Spinal cord (tissue), 10 donors: ENCODE measurements at places on chromosomes 4 and X.

DNA sequence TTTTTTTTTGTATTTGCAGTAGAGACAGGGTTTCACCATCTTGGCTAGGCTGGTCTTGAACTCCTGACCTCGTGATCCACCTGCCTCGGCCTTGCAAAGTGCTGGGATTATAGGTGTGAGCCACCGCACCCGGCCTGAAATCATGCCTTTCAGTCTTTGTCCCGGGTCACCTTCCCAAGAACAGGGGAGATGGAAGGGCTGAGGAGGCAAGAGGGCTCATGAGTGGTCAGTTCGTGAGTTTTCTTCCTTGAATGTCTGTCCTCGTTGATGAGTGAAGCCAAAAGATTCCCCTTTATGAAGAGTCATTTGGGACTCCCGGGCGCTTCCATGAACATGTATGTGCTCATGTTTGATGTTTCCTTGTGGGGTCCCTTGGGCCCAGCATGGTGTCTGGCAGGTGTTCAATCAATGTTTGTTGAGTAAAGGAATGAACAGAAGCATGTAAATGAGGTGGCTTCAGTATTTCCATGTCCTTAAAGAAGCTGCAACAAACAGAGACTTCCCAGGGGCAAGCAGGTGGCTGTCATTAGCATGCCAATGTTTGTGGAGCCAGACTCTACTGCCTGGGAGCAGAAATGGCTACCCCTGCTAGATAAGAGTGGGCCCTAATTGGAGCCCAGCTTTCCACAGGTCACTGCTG, 3.4 kb upstream of the SEPTIN6 start:
- peaks cover 15% of the 10 kb centered on the region for H3K4me1 ChIP-seq
- no peaks in the 10 kb centered on the region for H3K36me3 ChIP-seq
- no peaks in the 10 kb centered on the region for H3K27me3 ChIP-seq
- no peak overlapping the region for H3K4me3 ChIP-seq

DNA sequence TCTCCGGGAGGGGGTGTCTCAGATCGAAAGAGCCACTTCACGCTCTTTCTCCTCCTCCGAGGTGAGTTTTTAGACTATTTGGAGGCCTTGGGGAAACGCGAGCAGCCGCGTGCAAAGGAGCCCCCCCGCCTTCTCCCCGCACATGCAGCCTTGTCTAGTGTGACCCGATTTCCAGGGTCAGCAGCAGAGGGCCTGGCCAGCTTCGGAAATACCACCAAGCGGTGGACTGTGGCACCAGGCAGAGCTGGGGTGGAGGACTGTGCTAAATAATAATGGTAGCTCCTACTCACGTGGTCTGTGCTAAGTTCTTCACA, 79.3 kb upstream of the BCOR start:
- H3K36me3 ChIP-seq, result no peaks in the 10 kb centered on the region
- H3K27me3 ChIP-seq, result peaks cover 36% of the 10 kb centered on the region
- no peak overlapping the region for H3K27ac ChIP-seq

GRCh38 chr4:115675719-115676118, 562.3 kb upstream of the NDST4 start:
- no peak overlapping the region for H3K4me3 ChIP-seq
- H3K27ac ChIP-seq, result no peak overlapping the region
- H3K36me3 ChIP-seq, result no peaks in the 10 kb centered on the region
- H3K4me1 ChIP-seq, result no peaks in the 10 kb centered on the region
- H3K27me3 ChIP-seq, result no peaks in the 10 kb centered on the region

GRCh38 chr4:185211035-185211434, 1.6 kb downstream of the SNX25 start:
- H3K36me3 ChIP-seq, result no peaks in the 10 kb centered on the region
- H3K27me3 ChIP-seq, result no peaks in the 10 kb centered on the region
- peak overlapping the region; percentile 79 for H3K4me3 ChIP-seq
- no peak for DNase-seq
- peak overlapping the region; percentile 82 for H3K27ac ChIP-seq
- peaks cover 12% of the 10 kb centered on the region for H3K4me1 ChIP-seq

DNA sequence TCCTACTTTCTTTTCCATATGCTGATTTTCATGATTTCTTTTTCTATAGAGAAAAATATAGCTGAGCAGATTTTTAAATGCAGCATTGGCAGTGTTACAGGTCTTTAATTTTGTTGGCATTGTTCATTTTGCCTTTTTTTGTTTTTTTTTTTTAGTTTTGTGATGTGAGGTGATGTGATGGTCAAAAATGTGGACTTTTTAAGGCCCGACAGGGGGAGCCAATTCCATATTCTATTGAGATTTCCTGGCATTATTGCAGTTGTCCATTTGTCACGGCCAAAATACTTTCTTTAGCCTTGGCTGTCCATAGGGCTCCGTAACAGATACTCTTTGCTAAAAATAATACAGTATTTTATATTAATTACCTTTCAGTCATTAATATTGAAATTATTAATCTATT, 47.8 kb downstream of the SLIT2 start:
- H3K4me1 ChIP-seq, result no peaks in the 10 kb centered on the region
- H3K36me3 ChIP-seq, result no peaks in the 10 kb centered on the region
- H3K27me3 ChIP-seq, result no peaks in the 10 kb centered on the region
- no peak overlapping the region for H3K27ac ChIP-seq
- no peak for DNase-seq
- H3K4me3 ChIP-seq, result no peak overlapping the region

- no peaks in the 10 kb centered on the region for H3K4me1 ChIP-seq
- no peak overlapping the region for H3K4me3 ChIP-seq
- no peaks in the 10 kb centered on the region for H3K36me3 ChIP-seq
- H3K27me3 ChIP-seq, result no peaks in the 10 kb centered on the region
These were observed 118.5 kb upstream of the PABPC4L start for GRCh38 chr4:134320048-134320447.

DNA sequence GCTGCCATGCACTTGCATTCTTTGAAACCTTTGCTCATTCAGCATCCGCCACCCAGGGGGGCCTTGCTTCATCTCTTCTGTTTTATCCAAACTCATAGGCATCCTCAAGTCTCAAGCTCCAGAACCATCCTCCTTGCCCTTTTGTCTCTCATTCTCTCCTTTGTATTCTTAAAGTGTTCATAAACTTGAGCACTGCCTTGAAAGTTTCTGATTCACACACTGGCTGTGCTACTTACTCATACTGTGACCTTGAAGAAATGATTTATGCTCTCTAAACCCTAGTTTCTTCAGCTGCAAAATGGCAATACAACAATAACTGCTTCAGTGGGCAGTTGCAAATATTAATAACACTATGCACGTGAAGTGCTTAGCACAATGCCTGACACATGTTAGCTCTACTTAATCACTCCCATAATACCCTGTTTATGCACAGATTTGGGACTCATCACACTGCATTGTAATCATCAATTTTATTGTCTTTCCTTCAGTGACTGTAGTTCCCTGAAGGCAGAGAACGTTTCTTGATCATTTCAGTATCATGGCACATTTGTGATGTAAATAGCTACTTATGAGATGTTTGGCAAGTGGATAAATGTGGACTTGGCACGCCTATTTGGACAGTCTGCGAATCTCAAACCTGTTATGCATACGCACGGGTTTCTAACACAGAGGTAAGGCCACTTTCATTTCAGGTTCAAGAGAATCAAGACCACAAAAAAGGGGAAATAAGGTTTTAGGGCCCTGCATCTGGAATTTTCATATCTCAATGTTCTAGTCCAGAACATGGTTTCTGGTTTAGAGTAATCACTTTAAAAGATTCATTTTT, 291.0 kb downstream of the LDB2 start:
- no peak for DNase-seq
- H3K27me3 ChIP-seq, result no peaks in the 10 kb centered on the region
- H3K4me1 ChIP-seq, result no peaks in the 10 kb centered on the region
- H3K27ac ChIP-seq, result no peak overlapping the region
- H3K4me3 ChIP-seq, result no peak overlapping the region
- H3K36me3 ChIP-seq, result no peaks in the 10 kb centered on the region

DNA sequence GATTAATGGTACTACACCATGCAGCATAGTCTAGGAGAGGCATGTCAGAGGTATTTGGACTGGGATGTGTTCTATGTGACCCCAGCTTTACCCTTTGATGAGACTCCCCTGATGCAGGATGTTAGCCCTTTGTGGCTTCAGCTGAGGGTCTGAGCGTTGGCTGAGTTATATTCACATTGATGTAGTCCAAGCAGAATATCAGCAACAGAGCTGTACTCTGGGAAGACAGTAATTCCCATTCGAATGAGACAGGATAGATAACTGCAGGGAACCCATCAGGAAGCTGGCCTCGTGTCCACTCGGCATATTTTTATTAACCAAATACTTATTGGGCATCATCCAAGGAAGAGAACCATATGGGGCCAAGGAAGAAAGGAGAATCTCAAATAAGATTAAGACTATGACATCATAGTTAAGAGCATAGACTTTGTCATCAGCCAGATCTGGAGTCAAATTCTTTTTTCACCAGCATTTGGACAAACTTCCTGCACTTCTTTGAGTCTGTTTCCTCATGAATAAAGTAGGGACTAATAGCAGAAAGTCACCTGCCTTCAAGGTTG, 198.1 kb downstream of the SOWAHB start:
- DNase-seq, result no peak
- no peak overlapping the region for H3K4me3 ChIP-seq
- no peaks in the 10 kb centered on the region for H3K36me3 ChIP-seq
- no peak overlapping the region for H3K27ac ChIP-seq

GRCh38 chr4:137333031-137333430, 199.3 kb downstream of the PCDH18 start:
- H3K36me3 ChIP-seq, result no peaks in the 10 kb centered on the region
- H3K4me1 ChIP-seq, result no peaks in the 10 kb centered on the region
- no peak overlapping the region for H3K4me3 ChIP-seq
- DNase-seq, result no peak

DNA sequence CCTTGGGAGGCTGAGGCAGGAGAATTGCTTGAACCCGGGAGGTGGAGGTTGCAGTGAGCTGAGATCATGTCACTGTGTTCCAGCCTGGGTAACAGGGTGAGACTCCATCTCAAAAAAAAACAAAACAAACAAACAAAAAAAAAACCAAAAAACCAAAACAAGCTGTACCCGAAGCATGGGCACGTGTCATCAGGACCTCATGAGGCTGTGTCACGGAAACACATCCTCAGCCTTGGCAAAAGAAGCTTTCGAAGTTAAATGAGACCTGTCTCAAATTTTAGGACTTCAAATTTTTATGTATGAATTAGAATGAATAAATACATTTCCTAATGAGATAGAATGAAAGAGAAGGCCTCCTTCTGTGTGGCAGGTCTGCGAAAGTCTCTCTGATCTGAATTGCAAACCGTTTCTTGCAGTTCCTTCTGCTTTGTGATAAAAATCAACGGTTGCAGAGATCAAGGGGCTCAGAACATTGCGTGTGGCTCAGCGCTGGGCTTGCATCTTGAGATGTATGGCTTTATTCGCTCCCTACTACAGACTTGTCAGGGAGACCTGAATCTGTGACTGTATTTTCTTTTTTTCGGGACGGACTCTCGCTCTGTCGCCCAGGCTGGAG, 19.5 kb upstream of the CRLF2 start:
- no peaks in the 10 kb centered on the region for H3K27me3 ChIP-seq
- H3K4me3 ChIP-seq, result no peak overlapping the region
- H3K27ac ChIP-seq, result no peak overlapping the region
- no peak for DNase-seq
- H3K36me3 ChIP-seq, result no peaks in the 10 kb centered on the region
